ENCODE measurements at places on chromosomes 11 and 22.

- DNase-seq = no peak
Measured at GRCh38 chr22:40028098-40028425, 33.3 kb downstream of the FAM83F start.

DNA sequence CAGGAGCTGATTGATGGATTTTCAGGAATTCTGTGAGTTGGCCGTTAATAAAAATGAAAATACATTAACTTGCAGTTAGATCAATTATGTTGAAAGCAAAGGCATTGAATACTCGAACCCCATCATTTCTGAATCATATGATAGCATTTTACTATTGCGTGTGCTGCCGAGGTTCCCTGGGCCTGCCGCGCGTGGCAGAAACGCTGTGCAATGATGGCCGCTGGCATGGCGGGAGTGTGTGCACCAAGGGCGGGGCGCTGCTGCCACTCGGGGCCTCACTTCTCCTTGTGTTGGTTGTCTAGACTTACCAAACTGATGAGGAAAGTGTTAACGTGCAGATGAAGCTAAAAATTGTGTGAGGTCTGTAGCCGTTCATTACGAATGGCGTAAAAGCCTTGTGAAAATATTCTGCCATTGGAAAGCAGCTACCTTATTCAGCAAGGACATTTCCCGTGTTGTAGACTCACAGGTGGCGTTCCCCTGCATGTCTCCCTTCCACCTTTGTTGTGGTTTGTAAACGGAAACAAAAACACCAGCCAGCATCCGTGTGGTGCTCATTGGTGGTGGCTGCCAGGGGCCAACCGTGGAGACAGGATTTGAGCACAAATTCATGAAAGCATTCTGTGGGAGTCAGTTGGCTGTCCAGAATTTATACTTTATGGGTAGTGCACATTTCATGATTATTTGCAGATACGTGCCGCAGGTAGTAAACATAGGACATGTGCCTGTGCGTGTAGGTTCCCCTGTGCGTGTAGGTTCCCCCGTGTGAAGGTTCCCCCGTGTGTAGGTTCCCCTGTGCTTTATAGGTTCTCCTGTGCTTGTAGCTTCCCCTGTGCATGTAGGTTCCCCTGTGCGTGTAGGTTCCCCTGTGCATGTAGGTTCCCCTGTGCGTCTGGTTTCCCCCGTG lies 5.9 kb upstream of the GRAMD4 start:
- peak; percentile 84 for DNase-seq

- DNase-seq = no peak
Measured at GRCh38 chr11:68430801-68431200, 29.8 kb upstream of the PPP6R3 start.

DNA sequence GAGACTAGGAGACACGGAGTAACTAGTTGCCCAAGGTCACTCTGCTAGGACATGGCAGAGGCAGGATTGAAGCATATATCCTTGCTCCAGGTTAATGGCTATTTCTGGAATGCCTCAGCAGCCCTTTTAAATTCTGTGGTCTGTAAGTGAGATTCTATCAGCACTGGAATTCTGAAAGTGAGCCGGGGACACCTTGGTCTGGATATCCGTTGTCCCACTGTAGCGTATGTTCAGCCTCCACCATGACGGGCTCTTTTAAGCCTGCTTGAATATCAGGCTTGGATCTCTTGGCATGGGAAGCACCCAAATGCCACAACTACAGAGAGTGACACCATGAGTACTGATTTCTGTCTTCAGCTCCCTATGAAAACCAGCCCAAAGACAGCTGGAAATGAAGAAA lies 254.4 kb downstream of the OPCML start:
- no peak for DNase-seq

DNA sequence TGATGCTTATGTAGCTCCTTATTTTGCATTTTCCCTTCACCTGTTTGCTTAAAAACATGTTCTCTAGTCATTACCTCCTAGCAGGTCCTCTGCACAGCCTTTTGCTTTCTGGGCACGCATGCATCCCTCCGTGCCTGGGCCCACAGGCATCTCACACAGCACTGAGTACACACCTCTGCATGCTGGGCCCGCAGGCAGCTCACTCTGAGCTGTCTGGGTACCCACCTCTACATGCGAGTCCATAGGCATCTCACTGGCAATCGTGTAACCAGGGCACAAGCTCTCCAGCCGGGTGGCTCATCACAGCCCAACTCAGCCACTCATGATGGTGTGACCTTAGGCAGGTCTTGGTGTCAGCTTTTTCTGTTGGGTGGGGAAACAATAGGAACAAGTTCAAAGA lies 68.7 kb upstream of the GAL start:
- DNase-seq = no peak

DNA sequence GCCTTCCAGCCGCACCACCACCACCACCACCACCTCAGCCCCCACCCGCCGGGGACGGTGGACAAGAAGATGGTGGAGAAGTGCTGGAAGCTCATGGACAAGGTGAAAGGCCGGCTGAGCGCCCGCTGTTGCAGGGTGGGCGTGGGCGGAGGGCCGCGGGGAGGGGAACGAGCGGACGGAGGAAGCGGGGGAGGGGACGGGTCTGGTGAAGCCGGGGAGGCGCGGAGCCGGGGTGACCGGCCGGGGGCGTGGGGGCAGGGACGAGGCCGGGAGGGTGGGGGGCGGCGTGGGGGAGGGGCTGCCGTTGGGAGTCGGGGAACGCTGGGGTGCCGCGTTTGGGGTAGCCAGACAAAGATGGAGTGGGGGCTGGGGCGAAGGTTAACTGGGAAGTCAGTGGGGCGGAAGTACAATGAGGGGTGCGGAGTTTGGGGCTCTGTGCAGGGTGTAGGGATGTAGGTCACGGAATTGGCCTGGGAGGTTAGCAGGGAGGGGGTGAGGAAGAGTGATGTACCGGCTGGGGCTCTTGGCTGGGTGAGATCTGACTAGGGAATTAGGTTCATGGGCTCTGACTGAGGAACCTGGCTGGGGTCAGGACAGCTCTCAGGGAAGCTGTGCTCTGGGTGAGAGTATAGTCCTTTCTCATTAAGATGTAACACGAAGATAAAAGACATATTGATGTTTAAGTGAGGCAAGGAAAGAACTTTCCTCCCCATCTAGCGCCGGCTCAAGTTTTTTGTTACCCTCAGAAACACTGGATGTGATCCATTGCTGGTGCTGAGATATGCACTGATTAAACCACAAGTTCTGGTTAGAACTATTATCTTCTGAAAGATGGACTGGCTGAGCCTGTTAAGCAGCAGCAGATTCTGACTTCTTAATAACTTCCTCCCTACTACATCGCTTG lies 624 bp downstream of the CBL start:
- peak; percentile 61 for DNase-seq

- DNase-seq = no peak
Measured at GRCh38 chr11:45652781-45653180, 12.6 kb downstream of the CHST1 start.

DNA sequence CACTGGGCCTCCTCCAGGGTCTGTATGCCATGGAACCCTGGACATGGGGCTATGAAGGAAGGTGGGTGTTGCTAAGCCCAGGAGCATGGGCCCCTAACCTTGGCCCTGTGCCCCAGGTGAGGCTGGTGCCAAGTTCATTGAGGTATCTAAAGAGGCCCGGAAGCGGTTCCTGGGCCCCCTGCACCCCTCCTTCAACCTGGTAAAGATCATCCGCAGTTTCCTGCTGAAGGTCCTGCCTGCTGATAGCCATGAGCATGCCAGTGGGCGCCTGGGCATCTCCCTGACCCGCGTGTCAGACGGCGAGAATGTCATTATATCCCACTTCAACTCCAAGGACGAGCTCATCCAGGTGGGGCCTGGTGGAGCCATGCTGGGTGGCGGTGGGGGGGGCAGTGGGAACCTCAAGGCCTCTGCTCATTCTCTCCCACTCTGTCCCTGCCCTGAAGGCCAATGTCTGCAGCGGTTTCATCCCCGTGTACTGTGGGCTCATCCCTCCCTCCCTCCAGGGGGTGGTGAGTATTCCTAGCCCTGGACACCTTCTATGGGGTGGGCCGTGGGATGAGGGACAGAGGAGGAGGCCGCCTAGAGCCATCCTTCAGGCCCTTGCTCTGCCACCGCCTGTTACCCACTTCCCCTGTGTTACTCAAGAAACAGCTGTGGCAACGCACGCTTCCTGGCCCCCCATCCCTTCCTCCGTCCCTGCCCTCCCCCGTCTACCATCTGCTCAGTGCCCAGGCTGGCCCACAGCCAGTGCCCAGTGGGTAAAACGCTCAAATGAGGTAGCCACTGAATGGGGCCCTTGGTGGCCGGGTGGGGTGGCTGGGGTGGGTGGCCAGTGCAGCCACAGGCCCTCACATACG lies 3.0 kb downstream of the PNPLA2 start:
- no peak for DNase-seq

DNA sequence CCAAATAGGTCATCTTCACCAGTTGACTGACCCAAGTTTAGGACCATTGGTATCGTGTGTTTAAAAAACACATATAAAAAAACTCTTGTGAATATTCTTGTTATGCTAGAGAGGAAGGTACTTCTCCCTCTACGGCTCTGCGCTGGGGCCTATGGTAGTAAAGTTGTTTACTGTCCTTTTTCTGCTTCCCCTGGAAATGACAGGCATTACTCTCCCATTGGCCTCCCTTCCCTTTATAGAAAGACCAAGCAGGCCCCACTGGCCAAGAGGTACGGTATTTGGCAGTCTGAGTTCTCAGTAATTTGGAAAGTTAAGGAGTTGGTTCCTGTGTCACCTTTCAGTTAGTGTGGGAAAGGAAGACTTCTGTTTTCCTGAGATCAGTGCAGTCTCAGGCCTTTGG lies 6.5 kb downstream of the THYN1 start:
- no peak for DNase-seq

DNA sequence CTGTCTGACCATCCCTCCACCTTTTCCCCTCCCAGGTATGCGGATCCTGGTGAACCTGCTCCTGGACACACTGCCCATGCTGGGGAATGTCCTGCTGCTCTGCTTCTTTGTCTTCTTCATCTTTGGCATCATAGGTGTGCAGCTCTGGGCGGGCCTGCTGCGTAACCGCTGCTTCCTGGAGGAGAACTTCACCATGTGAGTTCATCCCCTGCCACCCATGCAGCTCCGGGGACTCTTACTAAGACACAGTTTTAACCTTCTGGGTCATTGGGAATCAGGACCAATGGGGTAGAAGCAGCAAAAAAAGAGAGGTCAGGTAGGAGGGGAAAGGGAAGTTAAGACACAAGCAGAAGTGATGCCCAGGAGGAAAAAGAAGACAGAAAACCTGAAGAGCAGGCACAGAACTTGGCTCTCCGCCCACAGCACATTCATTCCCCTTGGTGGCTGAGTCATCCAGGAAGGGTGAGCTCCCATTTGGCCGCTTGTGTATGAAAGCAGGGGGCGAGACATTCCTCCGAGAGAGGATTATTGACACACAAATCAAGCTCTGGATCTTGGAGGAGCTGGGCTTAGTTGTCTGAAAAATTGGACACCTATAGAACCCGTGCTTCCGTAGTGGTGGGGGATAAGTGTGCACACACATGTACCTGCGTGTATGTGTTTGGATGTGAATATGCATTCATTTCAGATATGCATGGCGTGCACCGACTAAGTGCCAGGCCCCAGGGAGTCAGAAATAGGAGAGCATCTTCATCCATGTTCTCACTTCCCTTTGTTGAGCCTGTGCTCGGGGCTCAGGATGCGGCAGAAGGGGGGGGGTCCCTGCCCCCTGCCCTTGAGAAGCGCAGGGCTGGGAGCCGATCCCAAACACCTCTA lies 64.2 kb downstream of the CACNA1I start:
- DNase-seq = no peak

DNA sequence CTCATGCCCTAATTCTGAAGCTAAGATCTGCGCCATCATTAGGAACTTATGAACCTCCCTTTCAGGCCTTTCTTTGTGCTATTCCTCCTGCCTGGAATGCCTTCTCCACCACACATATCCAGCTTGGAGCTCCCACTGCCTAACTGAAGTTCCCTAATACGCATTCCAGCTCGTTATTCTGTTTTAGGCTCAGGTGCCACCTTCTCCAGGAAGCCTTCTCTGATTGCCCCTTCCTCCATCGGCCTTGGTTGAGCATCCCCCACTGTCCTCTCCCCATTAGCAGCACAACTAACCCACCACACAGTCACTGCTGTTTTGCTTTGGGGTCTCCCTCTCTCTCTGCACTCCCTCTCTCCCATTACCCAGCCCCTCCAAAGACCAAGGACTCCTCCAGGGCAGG lies 5.2 kb downstream of the CRYBB1 start:
- no peak for DNase-seq

DNA sequence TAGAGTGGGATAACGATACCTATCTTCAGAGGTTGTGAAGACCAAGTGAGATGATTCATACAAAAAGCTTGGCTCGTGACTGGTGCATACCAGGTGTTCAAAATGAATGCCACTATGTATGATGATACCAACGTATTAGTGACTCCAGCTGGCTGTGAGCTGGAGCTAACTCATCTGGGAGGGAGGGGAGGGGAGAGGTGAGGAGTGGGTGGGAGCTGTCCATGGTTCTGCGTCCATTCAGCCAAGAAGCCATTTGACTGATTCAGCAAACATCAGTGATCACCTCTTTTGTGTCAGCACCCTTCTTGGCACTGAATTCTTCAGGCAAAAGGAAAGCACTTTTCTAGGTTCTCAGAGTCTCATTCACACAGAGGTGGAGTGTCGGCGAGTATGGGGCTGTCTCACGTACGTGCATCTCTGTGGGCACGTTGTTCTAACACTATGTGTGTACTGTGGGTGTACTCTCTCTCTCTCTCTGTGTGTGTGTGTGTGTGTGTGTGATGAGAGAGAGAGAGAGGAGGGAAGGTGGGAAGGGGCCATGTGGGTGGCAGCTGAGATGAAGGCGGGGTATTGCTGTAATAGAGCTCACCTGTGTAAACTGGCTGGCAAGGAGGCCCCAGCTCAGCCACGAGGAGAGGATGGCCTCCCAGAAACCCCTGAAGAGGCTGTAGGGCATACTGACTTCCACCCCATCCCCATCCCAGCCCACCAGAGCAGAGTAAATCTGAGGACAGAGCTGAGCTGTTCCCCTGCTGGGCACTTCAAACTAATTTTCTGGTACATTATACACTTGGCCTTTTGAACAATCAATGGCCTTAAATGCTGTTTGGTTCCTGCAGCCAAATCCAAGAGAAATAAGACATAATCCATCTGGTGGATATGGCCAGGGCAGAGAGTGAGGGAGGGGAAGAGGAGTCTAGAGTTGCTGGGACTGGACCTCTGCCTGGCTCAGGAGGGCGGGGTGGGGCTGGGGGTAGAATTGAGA lies 96.1 kb upstream of the THY1 start:
- no peak for DNase-seq

GRCh38 chr11:118295815-118296454 lies 8.6 kb upstream of the CD3E start:
- DNase-seq = peak; percentile 42

DNA sequence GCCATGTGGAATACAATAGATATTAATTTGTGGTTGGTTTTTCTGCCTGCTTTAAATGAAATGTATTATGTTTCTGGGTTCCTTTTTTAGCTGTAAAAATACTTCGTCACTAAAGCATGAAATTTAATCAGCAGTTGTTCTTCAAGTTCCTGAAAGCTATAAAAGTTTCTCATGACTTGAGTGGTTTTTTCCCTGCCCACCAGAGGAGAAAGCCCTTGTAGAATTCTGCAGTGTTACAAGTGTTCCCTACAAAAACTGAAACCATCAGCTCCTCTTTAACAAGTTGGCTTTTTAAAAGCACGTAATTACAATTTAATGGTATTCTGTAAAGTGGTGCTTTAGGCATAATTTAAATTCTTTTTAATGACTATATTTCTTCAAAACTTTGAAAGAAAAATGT lies 56.2 kb downstream of the PANX1 start:
- no peak for DNase-seq

- DNase-seq = no peak
Measured at GRCh38 chr11:1504581-1505290, 18.2 kb upstream of the MOB2 start.

- DNase-seq = no peak
Measured at GRCh38 chr11:80593648-80594374, 1153.0 kb upstream of the TENM4 start.
